Dermis microvascular lymphatic vessel endothelial cell (primary cell): ENCODE measurements at places on chromosomes 6 and 20. TPM values are rescaled to one million over a fixed set of nuclear protein-coding genes. Genes with fewer than 3 reads are reported as not detected.

The DLK2 gene
- 0.39 and 0.76 TPM in 2 replicates for total RNA-seq

The OPN5 gene
- not detected in 2 replicates for total RNA-seq

The THBD gene
- 7.7 and 9.6 TPM in 2 replicates for total RNA-seq

The SOD2 gene
- total RNA-seq = 206 and 419 TPM in 2 replicates

The ZDHHC14 gene
- total RNA-seq = 19.5 and 37.2 TPM in 2 replicates

The MDN1 gene
- total RNA-seq = 19.2 and 19.8 TPM in 2 replicates

The RWDD1 gene
- 17.1 and 17.2 TPM in 2 replicates for total RNA-seq

The DST gene
- total RNA-seq = 165 and 179 TPM in 2 replicates

The PLEKHG1 gene
- total RNA-seq = 19.8 and 26.3 TPM in 2 replicates

The AGER gene
- 0.38 and 0.39 TPM in 2 replicates for total RNA-seq

The ZFP57 gene
- total RNA-seq = 0.51 and 0.63 TPM in 2 replicates

The CALHM4 gene
- 0.13 TPM in 1 of 2 replicates, not detected in the other for total RNA-seq

The TBCC gene
- 29.1 and 36.4 TPM in 2 replicates for total RNA-seq

The POLR1C gene
- 31.1 and 31.7 TPM in 2 replicates for total RNA-seq

The DYNLT2 gene
- total RNA-seq = 0.51 and 0.76 TPM in 2 replicates

The ERGIC3 gene
- total RNA-seq = 287 and 401 TPM in 2 replicates

The HRH3 gene
- not detected in 2 replicates for total RNA-seq

The BTN1A1 gene
- total RNA-seq = not detected in 2 replicates

The SEL1L2 gene
- not detected in 2 replicates for total RNA-seq

The EEF1A2 gene
- total RNA-seq = 9.2 and 22.0 TPM in 2 replicates

The PCK1 gene
- total RNA-seq = not detected in 2 replicates

The IMPG1 gene
- not detected in 2 replicates for total RNA-seq

The INSM1 gene
- total RNA-seq = not detected in 2 replicates

The LBP gene
- under 0.01 and 0.13 TPM in 2 replicates for total RNA-seq

The RXRB gene
- 18.7 and 26.0 TPM in 2 replicates for total RNA-seq

The TRIM10 gene
- total RNA-seq = not detected in 2 replicates

The WFDC5 gene
- not detected in 2 replicates for total RNA-seq
